ENCODE measurements at places on chromosomes 5 and 9. TPM values are rescaled to one million over a fixed set of nuclear protein-coding genes. Genes with fewer than 3 reads are reported as not detected.

The ADAMTS13 gene
- 2.5 TPM for total RNA-seq

The PCDHA1 gene
- total RNA-seq = not detected

The RPP25L gene
- 8.8 TPM for total RNA-seq

The SAXO1 gene
- total RNA-seq = not detected

The SMIM23 gene
- not detected for total RNA-seq

The ABO gene
- total RNA-seq = not detected

- H3K4me3 ChIP-seq = no peak overlapping the region
- H3K36me3 ChIP-seq = no peaks in the 10 kb centered on the region
- DNase-seq = no peak
Measured at GRCh38 chr9:69093471-69094103, 58.0 kb downstream of the FXN start.

- H3K27ac ChIP-seq = no peak overlapping the region
- no peaks in the 10 kb centered on the region for H3K27me3 ChIP-seq
- no peak for DNase-seq
- H3K4me1 ChIP-seq = no peaks in the 10 kb centered on the region
- no peak overlapping the region for H3K4me3 ChIP-seq
- H3K36me3 ChIP-seq = peaks cover 7% of the 10 kb centered on the region
Measured at GRCh38 chr9:37436540-37436939, 14.0 kb downstream of the GRHPR start.

GRCh38 chr5:72282878-72283277, 37.2 kb downstream of the MRPS27 start:
- peaks cover 6% of the 10 kb centered on the region for H3K36me3 ChIP-seq
- no peaks in the 10 kb centered on the region for H3K4me1 ChIP-seq
- no peaks in the 10 kb centered on the region for H3K27me3 ChIP-seq
- no peak overlapping the region for H3K4me3 ChIP-seq
- no peak for DNase-seq
- H3K27ac ChIP-seq = no peak overlapping the region

DNA sequence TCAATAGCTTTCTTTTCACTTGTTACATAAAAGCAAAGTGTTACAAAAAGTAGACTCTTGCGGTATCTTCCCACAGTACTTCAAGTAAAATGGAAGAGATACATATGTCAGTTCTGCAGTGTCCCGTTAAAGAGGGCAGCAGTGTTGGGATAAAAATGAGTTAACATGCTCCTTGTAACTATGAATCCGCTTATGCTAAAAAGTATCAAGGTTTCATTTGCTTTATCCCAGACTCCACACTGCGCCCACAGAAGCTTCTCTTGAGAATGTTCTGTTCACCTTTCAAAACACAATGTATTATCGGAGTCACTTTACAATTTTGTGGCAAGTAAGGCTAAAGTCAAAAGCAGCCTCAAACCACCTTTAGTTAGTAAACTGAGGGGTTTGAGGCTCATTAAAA, 790 bp downstream of the PTAR1 start:
- H3K27me3 ChIP-seq = no peaks in the 10 kb centered on the region
- DNase-seq = no peak
- peaks cover 16% of the 10 kb centered on the region for H3K4me1 ChIP-seq
- peak overlapping the region; percentile 76 for H3K4me3 ChIP-seq
- H3K36me3 ChIP-seq = no peaks in the 10 kb centered on the region

DNA sequence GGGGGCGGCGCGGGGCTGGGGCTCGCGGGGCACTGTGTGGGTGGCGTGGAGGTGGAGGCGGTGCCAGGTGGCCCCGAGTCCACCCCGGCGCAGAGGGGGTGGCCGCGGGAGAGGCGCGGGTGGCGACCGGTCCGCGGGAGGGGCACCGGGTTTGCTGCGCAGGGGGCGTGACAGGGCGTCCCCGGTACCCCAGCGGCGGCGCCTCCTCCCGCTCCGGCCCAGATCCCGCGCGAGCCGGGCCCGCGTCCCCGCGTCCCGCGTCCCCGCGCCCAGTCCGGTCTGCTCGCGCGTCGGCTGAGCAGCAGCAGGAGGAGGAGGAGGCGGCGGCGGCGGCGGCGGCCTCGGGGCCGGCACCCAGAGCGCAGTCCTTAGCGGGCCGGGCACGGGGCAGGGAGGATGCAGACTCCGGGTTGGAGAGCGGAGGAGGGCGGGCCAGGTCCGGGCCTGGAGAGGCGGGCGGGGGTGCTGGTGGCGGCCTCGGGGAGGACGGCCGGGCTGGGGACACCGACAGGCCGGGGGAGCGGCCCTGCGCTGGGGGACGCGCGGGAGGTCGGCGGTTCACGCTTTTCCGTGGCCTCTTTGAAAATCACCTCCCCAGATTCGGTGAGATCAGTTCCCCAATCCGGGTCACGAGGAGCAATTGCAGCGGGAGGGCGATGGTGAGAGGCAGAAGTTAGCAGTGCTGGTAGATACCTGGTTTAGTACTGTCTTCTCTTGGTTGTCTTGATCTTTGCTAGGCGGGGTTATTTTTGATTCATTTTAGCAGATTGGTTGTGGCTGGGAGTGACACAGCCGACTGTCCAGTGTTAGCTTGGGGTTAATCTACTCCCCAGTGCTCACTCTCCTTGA, 1.7 kb downstream of the TRIO start:
- no peaks in the 10 kb centered on the region for H3K36me3 ChIP-seq
- peaks cover 3% of the 10 kb centered on the region for H3K27me3 ChIP-seq
- H3K4me3 ChIP-seq = peak overlapping the region; percentile 57
- peak; percentile 53 for DNase-seq
- H3K27ac ChIP-seq = peak overlapping the region; percentile 2
- H3K4me1 ChIP-seq = peaks cover 6% of the 10 kb centered on the region

- H3K36me3 ChIP-seq = no peaks in the 10 kb centered on the region
- no peak for DNase-seq
- peaks cover 22% of the 10 kb centered on the region for H3K27me3 ChIP-seq
- no peak overlapping the region for H3K4me3 ChIP-seq
- H3K27ac ChIP-seq = no peak overlapping the region
- H3K4me1 ChIP-seq = no peaks in the 10 kb centered on the region
Measured at GRCh38 chr5:141411575-141411974, 1.2 kb upstream of the PCDHGA10 start.

- no peak overlapping the region for H3K4me3 ChIP-seq
- H3K36me3 ChIP-seq = no peaks in the 10 kb centered on the region
- no peak for DNase-seq
- no peak overlapping the region for H3K27ac ChIP-seq
- no peaks in the 10 kb centered on the region for H3K4me1 ChIP-seq
Measured at GRCh38 chr9:1469996-1470395, 419.8 kb downstream of the DMRT2 start.

GRCh38 chr5:77797136-77797535, 21.0 kb upstream of the TBCA start:
- H3K36me3 ChIP-seq = no peaks in the 10 kb centered on the region
- no peak for DNase-seq
- no peaks in the 10 kb centered on the region for H3K27me3 ChIP-seq
- no peak overlapping the region for H3K27ac ChIP-seq
- H3K4me3 ChIP-seq = no peak overlapping the region

- H3K36me3 ChIP-seq = no peaks in the 10 kb centered on the region
- no peak overlapping the region for H3K27ac ChIP-seq
- H3K27me3 ChIP-seq = no peaks in the 10 kb centered on the region
Measured at GRCh38 chr9:125993466-125993865, 246.3 kb downstream of the PBX3 start.

DNA sequence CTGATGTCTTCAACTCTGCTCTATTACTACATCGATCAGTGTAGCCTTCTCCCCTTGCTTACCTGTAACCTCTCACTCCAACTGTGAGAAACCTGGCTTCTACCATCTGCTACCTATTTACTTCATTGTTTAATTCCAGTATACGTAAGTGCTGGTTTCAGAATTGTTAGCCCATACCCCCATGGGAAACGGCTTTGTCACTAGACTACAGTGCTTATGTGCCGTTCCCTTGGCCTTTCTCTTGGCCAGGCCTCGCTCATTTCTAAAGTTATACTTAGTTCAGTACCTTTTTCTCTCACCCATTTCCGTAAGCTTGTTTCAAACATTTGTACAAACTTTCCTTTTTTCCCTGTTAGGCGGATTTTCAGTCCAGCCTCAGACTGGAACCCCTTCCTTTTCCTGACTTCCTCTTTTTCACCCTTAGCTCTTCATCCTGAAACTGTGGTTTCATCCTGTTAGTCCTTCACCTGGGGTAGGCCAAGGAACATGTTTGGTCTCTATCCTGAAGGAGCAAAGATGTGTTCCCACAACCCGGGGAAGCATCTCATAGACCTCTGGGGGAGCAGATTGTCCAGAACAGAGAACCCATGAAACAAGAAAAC, 21.7 kb downstream of the ALG2 start:
- no peak overlapping the region for H3K4me3 ChIP-seq
- H3K36me3 ChIP-seq = no peaks in the 10 kb centered on the region
- H3K27ac ChIP-seq = no peak overlapping the region
- no peak for DNase-seq
- no peaks in the 10 kb centered on the region for H3K4me1 ChIP-seq
- H3K27me3 ChIP-seq = no peaks in the 10 kb centered on the region

- DNase-seq = no peak
- no peaks in the 10 kb centered on the region for H3K4me1 ChIP-seq
- no peaks in the 10 kb centered on the region for H3K36me3 ChIP-seq
Measured at GRCh38 chr9:95574866-95575553, 58.2 kb upstream of the PTCH1 start.

- no peak overlapping the region for H3K4me3 ChIP-seq
- H3K27ac ChIP-seq = no peak overlapping the region
- no peaks in the 10 kb centered on the region for H3K4me1 ChIP-seq
Measured at GRCh38 chr5:123483446-123484077, 28.4 kb upstream of the CSNK1G3 start.

DNA sequence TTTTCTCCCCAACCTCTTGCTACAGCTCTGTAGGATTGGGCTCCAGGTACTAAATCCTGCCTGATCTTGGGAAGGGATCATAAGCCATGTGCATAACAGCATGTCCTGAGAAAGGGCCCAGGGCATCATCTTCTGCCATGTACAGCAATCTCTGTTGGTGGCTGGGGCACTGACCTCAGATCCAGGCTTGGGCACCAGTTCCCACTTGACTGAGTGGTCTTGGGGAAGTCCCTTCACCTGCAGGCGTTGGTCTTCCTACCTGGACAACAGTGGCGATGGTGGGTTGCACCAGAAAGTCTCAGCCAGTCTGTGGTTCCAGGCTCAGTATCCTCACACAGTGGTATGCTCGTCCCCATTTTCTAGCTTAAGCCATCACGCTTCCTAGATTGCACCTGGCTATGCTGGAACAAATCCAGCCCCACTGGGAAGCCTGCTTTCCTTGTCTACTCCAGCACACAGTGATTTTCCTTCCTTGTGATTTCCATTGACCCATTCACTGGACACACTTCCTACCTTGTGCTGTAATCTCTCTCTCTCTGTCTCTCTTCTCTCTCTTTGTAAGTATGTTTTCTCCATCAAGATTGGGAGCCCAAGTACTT, 121.7 kb upstream of the PITX1 start:
- no peaks in the 10 kb centered on the region for H3K27me3 ChIP-seq
- DNase-seq = no peak
- no peaks in the 10 kb centered on the region for H3K36me3 ChIP-seq
- no peaks in the 10 kb centered on the region for H3K4me1 ChIP-seq

GRCh38 chr9:91316093-91316492, 45.6 kb downstream of the AUH start:
- no peaks in the 10 kb centered on the region for H3K36me3 ChIP-seq
- DNase-seq = no peak

GRCh38 chr9:27387722-27388121, 90.8 kb upstream of the EQTN start:
- no peaks in the 10 kb centered on the region for H3K36me3 ChIP-seq
- no peak overlapping the region for H3K27ac ChIP-seq
- no peak overlapping the region for H3K4me3 ChIP-seq

All from naive thymus-derived CD4-positive, alpha-beta T cell (primary cell).